ENCODE measurements at places on chromosomes 16 and 17.

DNA sequence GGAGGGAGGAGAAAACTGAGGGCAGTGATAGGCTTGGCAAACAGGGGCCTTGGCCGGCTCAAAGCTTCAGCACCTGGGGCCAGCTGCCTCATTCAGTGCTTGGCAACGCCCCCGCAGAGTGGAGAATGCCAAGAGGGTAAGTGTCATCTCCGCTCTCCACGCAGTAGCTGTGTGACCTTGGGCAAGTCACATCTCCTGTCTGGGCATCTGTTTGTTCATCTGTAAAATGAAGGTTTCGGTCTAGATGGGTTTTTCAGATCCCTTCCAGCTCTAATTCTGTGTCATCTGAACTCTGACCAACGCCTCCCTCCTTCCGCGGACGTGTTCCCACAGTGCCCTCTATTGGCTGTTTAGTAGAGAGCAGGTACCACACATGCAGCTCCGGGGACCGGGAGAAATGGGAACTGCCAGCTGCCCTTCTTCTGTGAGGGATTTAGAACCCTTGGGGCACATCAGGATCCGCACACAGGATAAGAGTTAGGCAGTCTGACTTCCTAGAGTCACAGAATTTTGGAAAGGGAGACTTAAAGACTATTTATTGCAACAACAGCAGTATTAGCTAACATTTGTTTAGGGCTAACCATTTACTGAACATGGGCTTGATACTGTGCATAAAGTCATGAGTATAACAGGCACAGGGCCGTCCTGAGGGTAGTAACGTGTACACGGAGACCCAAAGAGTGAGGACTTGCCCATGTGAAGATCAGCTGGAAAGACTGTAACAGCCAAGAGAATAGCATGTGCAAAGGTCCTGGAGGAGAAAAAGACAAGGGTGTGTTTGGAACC lies 26.8 kb downstream of the GP2 start:
- peak; percentile 28 for DNase-seq

DNA sequence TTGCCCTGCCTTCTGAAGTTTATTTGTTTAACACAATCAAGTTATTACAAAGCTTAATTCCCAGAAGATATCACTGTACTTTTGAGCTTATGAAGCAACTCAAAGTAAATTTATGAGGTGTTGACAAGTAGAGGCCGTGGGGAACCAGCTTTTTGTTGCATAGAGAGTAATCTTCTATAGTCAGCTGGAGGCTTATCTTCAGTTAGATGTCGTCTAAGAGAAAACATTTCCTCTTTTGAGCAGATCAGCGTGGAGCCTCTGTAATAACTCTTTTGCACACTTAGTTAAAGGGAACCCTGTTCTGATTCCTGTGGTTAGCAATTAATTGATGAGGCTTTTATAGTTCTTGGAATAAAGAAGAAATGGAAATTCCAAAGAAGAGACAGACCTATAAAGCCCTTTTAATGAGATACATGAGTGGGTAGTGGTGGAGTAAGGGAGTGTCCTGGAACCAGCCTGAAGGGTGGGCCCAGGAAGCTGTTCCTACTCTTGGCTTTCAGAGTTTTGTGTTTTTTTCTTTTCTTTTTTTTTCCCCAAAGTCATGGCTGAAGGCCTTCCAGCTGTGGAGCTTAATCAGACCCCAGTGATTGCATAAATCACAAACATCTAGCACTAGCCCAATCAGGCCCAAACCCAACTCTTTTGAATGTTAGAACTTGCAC lies 28.9 kb upstream of the MAP3K14 start:
- DNase-seq, result no peak

DNA sequence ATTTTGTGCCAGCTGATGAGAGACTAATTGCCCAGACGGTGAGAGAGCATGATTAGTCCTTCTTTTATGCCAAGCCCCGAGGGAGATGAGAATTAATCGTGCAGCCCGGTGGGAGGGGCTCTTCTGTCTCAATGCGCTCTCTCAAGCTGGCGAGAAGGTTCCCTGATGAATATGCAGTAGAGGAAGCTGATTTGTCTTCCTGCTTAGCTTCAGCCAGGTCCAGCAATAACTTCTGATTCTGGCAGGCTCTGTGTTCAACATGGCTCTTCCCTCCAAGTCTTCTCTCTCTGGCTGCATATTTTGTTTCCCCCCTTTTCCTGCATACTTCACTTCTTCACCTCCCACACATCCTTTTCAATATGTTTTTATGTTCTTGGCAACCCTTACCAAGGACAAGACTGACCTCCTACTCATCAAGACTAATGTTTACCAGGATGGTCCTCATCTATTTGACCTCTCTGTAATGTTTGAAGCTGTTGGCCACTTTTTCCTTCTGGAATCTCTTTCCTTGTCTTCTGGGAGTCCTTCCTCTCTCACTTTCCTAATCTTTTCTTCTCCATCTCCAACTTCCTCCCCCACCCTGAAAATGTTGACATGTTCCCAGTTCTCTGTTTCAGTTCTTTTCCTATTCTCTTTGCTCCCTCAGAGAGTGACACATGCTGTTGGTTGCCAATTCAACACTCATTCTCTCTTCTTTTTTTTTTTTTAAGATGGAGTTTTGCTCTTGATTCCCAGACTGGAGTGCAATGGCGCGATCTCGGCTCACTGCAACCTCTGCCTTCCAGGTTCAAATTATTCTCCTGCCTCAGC lies 33.1 kb downstream of the ARL4D start:
- no peak for DNase-seq

DNA sequence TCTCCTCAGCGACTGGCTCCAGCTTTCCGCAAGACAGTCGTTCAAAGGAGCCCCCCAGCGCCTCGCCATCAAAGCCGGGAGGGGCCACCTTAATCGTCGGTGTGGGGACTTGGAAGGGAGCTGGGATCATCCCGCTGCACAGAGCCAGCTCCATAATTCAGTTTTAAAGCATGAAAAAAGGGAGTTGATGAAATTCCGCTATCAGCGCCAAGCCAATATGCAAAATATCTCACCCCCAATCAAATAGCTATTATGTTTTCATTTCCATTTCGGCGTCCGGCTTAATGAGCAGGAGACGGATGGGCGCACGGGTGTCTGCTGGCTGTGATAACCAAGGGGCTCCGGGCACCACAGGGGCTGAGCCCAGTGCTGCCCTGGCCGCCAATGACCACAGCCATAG lies 27.7 kb downstream of the ZFPM1 start:
- no peak for DNase-seq

DNA sequence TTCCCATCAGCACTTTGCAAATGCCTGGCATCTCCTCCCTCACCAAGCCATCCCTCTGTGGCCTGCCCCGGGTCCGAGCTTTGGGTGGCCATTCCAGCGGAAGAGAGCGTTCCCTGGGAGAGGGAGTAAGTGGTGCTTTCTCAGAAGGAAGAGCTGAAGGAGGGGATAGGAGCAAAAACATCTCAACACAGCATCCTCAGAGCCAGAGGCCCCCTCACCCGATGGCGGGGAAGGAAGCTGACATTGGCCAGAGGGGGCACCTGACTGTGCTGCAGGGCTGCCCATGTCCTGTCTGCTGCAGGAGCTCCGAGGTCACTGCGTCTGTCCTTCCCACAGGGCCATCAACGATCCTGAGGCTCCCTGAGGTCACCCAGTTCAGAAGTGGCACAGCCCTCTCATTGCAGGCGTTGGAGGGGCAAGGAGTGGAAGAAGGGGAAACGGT lies 427 bp upstream of the TLCD3B start:
- no peak for DNase-seq

- DNase-seq, result no peak
Measured at GRCh38 chr17:6297960-6298359, 137.0 kb downstream of the AIPL1 start.

- DNase-seq, result no peak
Measured at GRCh38 chr17:83137523-83137922, 58.1 kb downstream of the METRNL start.

DNA sequence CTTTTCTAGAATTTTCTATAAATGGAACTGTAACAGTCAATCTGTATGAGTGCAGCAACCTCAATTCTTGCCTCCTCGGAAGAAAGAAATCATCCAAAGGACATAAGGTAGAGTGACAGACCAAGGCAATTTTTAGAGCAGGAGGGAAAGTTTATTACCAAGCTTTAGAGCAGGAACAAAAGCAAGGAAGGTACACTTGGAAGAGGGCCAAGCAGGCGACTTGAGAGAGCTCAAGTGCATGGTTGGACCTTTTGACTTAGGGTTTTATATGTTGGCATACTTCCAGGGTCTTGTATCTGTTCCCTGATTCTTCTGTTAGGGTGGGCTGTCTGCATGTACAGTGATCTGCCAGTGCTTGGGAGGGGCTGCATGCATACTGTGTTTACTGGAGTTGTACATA lies 50.3 kb downstream of the SCNN1G start:
- DNase-seq, result no peak

DNA sequence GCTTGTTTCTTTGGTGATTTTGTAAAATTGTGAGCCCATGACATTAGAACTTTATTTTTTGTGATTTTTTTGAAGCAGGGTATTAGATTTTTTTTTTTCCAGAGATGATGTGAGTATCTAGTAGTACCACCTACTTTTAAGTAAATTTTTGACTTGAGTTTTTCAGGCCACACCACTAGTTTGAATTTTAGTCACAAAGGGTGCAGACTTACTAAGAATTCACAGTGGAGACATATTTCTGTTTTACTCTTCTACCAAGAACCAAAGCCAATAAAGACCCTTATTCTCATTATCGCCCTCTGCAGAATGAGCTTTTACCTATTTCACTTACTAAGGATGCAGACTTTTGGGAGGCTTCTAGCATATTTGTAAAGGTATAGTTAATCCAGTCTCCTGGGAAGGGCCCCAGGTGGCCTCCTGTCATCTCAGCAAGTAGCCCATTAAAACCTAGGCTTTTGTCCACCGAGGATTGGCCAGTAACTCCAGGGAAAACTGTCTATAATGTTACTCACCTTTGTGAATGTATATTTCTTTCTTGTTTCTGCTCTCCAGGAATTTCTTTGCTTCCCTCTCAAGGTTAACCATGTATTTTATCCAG lies 30.6 kb downstream of the NLK start:
- no peak for DNase-seq

GRCh38 chr16:11683145-11683544 lies 14.9 kb downstream of the SNN start:
- no peak for DNase-seq

GRCh38 chr17:53630638-53631037 lies 192.1 kb upstream of the KIF2B start:
- DNase-seq, result no peak

- no peak for DNase-seq
Measured at GRCh38 chr17:27327397-27327796, 33.5 kb downstream of the WSB1 start.

- DNase-seq, result no peak
Measured at GRCh38 chr17:75981019-75981615, 2.1 kb downstream of the TEN1 start.

DNA sequence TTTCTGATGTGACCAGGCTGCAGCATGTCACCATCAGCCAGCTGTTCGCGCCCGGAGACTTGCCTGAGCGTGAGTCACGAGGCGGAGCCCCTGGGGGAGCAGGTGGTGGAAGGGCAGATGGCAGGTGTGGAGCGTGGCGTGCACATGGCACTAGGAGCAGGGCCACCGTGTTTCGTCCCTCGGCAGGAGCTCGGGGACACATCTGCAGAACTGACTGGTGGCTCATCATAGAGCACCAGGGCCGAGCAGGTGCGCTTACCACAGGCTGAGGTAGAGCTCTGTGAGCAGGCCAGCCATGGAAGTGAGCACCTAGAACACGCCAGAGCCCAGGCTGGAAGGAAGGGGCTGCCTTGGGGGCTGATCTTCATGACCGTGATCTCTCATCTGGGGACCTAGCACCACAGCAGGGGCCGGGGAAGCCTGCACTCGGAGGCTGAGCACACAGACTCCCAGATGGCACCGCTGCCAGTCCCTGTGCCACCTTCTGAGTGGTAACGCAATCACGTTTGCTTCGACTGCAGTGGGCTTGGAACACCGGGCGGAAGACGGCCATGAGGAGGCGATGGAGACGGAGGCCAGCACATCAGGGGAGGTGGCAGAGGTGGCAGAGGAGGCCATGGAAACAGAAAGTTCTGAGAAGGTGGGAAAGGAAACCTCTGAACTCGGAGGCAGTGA lies 61.8 kb upstream of the ENDOV start:
- DNase-seq, result no peak

- no peak for DNase-seq
Measured at GRCh38 chr17:27546624-27547300, 84.2 kb upstream of the LGALS9 start.

GRCh38 chr16:16092925-16093627 lies 130.2 kb downstream of the ABCC6 start:
- no peak for DNase-seq

DNA sequence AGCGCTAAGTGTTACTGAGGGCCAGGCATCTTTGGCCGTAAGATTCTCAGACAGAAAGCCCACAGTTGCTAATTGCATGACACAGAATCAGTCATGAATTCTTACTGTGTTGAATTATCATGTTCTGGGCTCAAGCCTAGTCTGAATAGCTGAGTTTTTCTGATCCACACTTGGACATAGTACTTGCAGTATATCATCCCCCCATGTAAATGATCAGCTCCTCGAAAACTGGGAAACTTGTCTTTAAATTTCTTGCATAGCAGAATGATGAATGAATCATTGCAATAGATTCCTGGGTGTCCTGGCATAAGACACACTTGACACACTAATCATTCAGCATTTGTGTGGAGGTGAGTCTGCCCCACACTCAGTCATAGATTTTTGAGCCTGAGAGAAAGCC lies 2.2 kb downstream of the MLYCD start:
- no peak for DNase-seq

DNA sequence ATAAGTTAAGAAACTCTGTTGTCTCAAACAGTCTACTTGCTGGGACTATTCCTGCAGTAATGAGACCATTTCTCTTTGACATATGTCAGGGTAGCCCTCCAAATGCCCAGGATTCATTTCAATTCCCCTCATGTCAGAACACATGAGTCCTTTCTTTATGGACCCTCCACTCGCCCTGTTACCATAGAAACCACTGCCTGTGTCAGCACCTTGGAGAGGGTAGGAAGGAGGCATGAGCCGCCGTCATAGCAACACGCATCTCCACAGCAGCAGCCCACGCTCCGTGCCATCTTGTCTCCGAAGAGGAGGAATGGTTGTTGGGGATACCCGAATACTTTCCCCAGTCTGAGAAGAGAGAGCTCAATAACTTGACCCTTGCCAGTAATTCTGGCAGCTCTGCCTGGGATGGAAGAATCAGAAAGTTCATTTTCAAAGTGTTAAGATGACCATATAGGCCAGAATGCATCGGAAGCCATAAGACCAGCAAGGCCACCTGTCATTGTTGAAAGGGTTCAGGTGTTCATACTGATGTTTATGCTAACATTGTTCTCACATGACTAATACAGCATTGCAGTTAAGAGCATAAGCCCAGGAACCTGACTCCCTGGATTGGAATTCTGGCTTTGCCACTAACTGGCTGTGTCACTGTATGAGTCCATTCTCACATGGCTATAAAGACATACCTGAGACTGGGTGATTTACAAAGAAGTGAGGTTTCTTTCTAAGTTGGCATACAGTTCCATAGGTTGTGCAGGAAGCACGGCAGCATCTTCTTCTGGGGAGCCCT lies 141.3 kb downstream of the ABCC12 start:
- no peak for DNase-seq

Data from stimulated activated CD4-positive, alpha-beta T cell treated with anti-CD3 and anti-CD28 coated beads, Interleukin-2, amount 100 ng/mL, for 24 hours (primary cell).